ENCODE measurements at places on chromosomes 5 and 9.

GRCh38 chr5:154753792-154754191, 1.4 kb upstream of the LARP1 start:
- DNase-seq: no peak

GRCh38 chr5:15463231-15463980, 36.6 kb upstream of the FBXL7 start:
- DNase-seq: no peak

GRCh38 chr9:35812025-35812602, at the start of gene SPAG8:
SPAG8 (minus strand) TSS chr9:35812262; CDS start chr9:35812147, 115 bp downstream.
- peak; percentile 83 for DNase-seq

DNA sequence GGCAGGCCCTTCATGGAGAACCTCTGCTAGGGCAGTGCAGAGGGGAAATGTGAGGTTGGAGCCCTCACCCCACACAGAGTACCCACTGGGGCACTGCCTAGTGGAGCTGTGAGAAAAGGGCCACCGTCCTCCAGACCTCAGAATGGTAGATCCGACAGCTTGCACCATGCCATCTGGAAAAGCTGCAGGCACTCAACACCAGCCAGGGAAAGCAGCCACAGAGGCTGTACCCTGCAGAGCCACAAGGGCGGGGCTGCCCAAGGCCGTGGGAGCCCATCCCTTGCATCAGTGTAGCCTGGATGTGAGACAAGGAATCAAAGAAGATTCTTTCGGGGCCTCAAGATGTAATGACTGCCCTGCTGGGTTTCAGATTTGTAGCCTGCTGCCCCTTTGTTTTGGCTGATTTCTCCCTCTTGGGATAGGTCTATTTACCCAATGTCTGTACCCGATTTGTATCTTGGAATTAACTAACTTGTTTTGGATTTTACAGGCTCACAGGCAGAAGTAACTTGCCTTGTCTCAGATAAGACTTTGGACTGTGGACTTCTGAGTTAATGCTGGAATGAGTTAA, 16.6 kb upstream of the ZDHHC11 start:
- no peak for DNase-seq

DNA sequence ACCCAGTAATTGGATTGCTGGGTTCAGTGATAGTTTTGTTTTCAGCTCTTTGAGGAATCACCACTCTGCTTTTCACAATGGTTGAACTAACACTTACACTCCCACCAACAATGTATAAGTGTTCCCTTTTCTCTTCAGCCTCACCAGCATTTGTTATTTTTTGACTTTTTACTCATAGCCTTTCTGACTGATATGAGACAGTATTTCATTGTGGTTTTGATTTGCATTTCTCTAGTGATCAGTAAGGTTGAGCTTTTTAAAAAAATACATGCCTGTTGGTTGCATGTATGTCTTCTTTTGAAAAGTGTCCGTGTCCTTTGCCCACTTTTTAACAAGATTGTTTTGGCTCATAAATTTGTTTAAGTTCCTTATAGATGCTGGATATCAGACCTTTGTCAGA, 185.7 kb upstream of the CCNH start:
- no peak for DNase-seq

DNA sequence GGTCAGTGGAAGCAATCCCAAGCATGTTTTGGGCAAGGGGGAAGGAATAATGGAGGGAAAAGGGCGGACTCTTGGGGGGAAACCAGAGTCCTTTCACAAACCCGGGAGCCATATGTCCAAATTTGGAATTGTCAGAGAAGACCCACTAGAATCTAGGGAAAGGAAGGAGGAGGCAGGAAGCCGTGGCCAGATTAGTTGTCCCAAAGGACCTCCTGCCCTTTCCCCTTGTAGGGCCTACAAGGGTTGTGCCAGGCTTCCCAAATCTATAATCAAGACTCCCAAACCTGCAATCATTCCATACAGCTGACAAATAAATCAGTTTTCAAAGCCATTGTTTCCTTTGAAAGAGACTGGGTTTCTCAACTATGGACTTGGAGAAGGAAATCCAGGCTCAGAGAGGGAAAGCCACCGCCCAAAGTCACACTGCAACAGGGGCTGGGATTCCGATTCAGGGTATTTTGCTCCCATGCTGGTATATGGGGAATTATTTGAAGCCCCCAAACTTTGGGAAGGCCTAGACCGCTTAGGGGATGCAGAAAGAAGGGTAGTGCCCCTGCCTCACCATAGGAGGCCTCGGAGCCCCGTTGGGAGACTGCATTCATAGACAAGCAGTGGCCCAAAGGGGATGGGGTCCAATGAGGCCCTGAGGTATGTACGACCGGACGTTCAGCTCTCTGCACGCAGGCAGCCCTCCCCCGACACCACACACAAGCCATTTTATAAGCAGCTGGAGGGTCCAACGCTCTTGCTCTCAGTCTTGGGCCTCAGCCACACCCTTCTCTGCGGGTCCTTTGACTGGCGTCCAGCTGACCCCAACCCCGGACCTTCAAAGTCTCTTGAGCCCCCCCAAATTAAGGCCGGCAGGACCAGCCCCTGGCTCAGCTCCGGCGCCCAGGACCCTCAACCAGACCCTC, 815 bp downstream of the ANXA6 start:
- no peak for DNase-seq

DNA sequence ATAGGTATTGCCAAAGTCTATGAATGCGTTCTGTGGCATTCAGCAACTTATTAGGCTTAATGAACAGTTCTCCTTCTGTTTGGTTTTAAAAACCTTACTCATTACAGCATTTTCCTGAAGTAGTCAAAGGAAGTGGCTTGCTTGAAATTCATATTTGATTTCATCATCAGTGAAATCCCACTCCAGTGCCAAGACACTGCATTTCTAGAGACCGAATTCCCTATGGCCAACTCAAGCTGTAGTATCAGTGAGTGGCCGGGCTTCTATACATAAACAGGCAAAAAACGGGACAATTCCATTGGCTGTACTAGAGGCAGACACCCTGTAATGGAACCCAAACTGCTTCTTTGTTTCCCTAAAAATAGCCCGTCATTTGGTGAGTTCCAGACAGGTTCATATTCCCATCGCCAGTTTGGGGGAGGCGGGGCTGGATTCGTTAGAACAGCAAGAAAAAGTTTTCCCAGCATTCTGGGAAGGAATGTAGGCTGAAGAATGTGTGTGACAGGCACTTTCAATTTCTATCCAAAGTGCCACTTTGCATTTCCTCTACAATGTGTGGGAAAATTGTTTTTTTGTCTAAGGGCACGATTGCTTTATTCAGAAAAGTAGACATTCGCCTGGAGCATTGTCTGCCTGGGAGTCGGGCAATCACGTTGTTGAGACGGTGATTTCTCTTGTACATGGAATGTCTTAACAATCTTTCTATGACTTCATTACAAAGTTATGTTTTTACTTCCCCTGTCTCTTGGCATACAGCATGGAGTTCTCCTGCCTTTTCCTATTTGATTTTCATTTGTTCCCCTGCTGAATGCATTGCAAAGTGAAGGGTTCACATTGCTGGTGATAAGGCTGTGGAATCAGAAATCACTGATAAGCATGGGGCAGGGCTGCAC, 141.8 kb upstream of the MAST4 start:
- no peak for DNase-seq

DNA sequence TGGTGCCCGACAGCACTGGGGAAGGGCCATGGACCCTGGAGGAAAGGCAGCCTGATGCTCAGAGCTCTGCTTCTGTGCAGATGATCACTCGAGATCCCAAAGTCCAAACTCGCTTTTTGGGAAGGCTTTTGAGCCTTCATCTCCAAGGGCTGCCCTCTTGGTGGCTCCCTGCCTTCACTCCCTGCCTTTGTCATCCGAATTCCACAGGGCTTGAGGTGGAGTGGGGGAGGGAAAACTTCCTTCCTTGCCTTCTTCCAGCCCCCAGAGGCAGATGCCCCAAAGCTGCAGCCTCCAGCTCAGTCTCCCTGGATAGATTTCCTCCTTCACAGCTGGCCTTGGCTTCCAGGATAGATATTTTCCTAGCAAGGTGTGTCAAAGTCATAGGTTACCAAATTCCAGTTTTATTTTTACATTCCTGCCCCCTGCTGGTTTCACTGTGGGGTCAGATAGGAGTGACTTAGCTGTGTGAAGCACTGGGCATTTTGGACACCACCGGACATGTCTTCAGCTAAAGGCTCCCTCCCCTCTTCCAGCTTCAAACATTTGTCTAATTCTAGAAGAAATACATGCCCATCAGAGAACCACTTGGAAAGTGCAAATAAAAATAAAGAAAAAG, 268.2 kb downstream of the HSPA4 start:
- DNase-seq: no peak

DNA sequence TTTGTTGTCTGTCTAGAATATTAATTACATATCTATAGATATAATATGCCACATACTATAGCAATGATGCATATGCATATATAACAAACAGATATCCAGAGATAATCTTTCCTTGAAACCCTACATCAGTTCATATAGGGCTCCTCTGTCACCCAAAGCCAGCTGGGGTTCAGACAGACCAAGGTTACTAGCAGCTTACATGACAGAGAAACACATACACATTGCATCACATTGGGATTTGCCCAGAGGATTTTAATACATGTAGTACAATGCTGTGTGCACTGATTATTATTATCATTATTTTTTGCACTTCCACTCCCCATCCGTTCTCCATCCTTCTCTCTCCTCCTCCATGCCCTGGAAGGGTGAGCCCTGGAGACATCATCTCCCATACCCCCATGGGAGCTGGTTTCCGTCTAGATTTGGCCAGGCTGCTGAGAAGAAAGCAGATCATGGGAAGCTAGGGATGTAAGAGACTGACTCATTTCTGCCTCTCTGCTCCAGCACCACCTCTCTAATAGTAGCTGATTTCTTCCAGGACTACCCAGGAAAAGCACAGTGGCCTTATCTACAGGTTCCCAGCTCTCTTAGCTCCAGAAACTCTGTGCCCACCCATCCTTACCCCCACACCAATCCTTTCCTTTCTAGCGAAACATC, 23.3 kb downstream of the FST start:
- no peak for DNase-seq

DNA sequence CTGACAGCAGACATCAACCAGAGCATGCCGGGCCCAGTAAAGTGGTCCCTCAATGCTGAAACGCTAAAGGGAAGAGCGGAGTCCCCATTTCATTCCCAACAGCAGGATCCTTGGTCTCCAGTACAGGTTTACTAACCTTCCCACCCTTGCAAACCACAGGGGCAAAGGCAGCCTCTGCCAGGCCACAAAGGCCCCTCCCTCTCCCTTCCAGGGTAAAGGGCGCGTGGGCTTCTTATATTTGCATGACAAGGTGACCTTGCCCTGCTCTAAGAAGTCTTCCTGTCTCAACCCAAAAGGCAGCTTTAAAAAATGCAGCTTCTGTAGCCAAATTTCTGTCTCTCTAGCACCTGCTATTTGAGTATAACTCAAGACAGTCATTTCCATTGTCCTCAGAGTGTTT, 131.5 kb upstream of the PTCH1 start:
- no peak for DNase-seq

- DNase-seq: no peak
Measured at GRCh38 chr5:26884481-26884880, 153.9 kb downstream of the CDH9 start.

DNA sequence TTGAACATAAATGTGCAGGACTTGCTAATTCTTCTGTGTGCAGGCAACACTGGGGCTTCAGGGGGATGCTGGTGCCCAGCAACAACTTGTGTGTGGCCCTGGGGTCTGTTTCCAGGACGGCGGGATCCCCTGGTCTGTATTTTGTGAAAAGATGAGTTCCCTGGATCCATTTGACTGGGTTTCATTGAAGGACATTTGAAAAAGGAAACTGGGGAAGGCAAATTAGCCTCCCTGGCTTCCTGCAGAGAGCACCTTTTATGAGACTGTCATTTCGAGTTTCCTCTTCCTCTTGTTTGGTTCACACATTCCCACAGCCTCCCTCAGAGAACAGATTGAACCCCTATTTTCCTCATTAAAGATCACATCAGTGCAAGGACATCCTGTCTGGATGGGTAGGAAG, 63.1 kb downstream of the FOXI1 start:
- DNase-seq: no peak

DNA sequence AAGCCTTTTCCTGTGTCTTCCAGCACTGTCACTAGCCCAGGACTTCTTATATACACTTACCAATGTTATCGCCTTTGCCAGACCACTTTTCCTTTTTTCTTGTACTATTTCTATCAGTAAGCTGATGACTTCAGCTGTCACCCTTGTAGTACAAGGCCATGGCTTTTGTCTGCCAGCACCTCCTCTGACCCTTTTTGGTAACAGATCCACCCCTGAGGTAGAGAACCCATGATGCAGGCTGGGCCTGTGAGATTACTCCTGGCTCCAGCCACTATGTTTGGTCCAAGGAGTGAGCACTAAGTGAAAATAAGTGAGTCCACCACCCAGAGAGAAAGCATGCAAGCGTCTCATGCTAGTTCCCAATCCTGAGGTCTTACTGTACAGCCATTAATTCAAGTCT, 406.7 kb downstream of the MLLT3 start:
- no peak for DNase-seq

DNA sequence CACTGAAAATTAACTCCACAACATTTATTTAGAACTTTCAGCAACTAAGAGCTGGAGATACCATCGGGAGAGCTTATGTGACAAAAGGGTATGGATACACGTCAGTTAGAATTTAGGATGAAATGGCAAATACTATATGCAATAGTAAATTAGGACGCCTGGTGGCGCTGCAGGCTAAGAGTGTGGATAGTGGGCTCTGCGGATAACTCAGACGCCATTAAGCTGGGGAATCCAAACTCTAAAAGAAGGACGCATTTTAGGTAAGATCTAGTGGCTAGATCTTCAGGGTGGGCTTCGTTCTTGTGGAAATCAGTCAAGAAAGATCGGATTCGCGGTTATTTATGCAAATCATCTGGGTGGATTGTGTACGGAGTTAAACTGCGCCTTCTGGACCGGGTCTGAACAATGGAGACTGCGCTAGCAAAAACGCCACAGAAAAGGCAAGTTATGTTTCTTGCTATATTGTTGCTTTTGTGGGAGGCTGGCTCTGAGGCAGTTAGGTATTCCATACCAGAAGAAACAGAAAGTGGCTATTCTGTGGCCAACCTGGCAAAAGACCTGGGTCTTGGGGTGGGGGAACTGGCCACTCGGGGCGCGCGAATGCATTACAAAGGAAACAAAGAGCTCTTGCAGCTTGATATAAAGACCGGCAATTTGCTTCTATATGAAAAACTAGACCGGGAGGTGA, at the start of gene PCDHB5:
Gene PCDHB5, plus strand, starts transcription at position 177 of the 688 bp plus-strand sequence. Its CDS starts 229 bp downstream, at position 406.
- no peak for DNase-seq

DNA sequence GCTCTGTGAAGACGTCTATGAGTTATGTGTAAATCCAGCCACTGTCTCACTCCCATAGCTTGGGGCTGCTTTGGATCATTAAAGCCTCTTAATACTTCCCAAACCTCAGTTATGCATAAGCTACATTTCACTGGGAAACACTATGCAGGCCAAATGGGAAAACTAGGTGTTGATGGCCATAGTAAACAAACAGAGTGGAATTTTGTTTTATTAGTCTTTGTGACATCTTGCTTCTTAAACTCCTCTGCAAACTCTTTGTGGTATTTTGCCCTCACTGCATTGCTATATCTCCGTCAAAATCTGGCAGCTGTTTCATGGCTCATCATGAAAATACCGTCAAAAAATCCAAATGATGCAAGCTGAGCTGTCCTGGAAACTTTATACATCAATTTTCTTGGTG, 167.2 kb upstream of the HMHB1 start:
- no peak for DNase-seq

All from stimulated activated CD8-positive, alpha-beta memory T cell treated with anti-CD3 and anti-CD28 coated beads, Interleukin-4, amount 100 ng/mL, for 1 hour (primary cell).